ENCODE measurements at places on chromosomes 6 and 20.
A peak's percentile ranks its signal among the peaks of the same experiment; 100 is the strongest.

- DNase-seq: no peak
Observed at GRCh38 chr6:21151530-21151929, 442.0 kb upstream of the SOX4 start.

DNA sequence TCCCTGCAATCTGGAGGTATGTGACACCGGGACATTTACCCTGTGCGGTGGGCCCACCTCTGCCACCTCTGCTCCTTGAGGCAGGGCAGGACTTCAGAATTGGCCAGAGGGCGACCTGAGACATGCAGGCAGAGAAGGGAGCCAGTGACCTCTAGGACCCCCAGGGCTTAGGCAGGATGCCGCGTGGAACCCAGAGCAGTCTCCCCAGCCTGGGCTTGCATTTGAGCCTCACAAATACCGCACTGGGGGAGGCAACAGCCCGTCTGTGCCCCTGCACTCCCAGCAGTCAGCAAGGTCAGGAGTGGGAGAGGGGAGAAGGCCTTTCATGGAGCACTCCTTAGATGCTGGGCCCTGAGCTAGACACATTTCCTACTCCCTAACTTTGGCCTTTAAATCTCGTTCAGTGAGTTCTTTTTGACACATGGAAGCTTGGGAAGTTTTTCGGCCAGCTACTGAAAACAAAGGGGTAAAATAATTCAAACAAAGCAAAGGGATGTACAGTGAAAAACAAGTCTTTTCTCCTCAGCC, 41.7 kb downstream of the C20orf203 start:
- no peak for DNase-seq

DNA sequence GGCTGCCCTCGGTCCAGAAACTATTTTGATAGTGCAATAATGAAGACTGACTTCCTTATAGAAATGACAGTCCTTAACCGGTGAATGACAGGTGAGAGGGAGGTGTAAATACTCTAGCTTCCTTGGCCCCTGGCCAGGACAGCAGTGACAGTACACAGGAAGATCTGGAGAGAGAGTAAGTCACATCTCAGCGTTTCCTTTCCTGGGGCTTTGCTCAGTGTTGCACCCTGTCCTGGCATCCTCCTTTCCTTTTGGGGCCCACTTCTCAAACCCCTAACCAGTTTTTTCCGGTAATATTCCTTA, 336.9 kb downstream of the CD83 start:
- DNase-seq: no peak

- no peak for DNase-seq
Observed at GRCh38 chr20:61531553-61532345, 279.7 kb downstream of the CDH4 start.

- DNase-seq: peak; percentile 35
Observed at GRCh38 chr20:59850018-59850641, 83.3 kb downstream of the SYCP2 start.

GRCh38 chr20:39298571-39299506, 336.7 kb downstream of the DHX35 start:
- DNase-seq: no peak

GRCh38 chr6:33375143-33375671, 16.4 kb upstream of the KIFC1 start:
- DNase-seq: no peak

DNA sequence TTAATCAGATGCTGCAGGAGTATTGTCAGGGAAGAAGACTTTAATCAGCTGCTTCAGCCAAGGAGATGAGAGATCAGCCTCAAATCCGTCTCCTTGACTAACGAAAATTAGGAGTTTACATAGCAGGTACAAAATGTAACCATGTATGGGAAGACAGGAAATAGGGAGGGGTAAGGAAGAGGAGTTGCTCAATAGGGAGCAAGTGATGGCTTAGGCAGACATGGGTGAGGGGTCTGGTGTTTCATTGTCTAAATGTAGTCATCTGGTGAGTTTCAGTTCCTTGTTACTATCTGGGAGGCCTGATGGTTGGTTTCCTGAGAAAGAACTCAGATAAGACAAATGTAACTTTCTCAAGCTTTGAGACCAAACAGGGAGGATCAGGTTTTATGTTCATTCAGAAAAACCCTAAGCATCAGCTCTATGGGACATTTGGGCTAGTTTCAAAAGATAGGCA, 217.3 kb upstream of the SULF2 start:
- no peak for DNase-seq

DNA sequence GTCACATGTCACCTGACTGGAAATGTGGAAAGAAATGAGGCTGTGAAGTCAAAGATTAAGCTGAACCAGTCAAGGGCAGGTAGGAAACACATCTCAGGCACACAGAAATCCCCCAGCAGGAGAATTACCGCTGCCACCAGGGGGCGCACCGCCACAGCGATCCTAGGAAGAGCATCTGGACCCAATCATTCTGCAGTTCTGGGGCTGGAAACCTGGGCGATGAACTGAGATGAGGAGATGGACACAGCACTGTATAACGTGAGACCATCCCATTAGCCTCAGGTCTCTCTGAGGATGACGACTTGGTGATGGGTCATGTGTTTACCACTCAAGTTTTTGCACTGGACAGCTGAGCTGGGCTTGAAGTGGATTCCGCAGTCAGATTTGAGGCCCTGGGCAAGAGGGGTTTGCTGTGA, 6.5 kb upstream of the SLC24A3 start:
- peak; percentile 17 for DNase-seq

DNA sequence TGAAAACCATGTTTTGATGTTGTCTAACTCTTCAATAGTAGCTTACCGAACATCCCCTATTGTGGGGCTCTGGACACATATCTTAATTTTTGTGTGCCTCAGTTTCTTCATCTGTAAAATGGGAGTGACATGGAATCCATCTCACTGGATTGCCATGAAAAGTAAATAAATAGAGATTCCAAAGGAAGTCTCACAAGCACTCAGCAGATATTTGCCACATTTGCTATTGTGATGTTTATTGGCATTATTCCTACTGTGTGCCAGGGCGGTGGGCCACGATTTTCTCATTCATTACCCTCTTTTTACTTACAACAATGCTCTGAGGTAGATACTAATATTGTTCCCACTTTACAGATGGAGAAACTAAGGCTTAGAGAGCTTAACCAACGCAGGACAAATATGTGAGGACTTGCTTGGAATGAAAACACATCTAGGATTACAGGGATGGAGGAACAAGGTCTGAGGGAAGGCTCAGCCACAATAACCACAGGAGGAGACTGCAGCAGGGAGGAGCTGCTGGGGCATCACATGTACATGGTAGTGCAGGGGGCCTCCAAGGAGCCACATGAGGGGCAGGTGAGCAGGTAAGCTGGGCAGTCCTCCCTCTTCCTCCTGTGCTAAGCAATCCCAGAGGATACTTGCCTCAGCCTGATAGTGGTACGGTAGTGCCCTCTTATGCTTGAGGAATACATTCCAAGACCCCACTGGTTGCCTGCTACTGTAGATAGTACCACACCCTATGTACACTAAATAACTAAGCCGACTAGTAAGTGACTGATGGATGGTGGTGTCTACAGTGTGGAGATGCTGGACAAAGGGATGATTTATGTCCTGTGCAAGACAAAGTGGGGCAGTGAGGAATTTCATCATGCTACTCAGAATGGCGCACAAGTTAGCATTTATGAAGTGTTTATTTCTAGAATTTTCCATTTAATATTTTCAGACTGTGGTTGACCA, 176.9 kb downstream of the FOXA2 start:
- no peak for DNase-seq

DNA sequence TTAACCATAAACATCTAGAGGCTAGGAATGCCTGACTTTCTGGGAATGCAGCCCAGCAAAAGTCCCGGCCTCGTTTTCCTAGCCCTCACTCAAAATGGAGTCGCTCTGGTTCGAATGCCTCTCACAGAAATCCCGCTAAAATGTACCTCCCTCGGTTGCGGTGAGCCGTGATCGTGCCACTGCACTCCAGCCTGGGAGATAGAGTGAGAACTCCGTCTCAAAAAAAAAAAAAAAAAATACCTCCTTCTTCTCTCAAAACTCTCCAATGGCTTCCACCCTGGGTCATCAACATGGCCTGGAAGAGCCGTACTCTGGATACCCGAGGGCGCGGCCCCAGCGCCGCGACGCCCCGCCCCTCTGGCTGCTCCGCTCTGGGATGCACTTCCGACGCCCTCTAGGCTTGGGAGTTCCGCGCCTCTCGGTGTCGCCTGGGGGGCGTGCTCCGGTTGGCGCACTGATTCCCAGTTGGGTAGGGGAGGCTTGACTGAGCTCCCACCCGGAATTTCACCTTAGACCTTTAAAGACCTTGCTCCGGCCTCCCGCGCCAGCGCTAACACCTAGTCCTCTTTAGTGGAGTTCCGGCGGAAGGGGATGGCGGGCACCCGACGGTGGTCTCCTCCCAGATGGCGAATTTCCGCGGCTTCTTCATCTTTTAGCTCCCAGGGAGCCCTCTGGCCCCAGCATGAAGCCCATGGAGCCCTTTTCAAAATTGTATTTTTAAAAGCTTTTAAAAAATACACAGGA, 12.3 kb downstream of the HMGN4 start:
- DNase-seq: no peak

DNA sequence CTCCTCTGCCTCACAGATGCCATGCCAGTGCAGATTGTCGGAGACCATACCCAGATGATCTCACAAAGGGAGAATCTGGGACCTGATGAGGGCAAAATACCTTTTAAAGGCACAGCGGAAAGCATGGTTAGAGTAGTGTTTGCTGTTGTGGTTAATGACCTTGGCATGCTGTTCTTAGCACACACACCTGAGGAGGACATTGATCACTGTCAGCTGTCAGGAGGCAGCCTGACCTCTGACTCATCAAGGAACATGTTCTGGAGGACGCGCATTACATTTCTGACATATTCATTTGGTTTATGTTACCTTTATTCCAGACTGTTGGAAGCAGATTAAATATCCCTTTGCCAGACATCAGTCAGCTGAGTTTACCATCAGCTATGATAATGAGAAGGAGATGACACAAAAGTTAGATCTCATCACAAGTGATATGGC, 57.1 kb downstream of the GOPC start:
- DNase-seq: peak; percentile 50

DNA sequence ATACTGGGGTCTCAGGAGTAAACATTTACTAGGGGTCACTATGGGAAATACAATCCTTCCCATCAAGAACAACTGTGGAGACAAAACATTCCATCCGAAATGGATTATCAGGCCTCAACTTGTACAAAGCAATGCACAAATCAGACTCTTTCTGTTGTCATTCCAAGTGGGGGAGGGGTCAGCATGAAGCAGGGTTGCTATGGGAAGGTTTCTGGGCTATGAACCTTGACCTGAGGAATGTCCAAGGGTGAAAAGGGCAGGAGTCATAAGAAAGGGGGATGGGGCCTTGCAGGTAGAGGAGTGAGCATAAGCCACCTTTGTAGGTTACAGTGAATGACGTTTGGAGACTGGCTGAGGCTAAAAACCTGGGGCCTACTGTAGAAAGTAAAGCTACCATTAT, 3.1 kb downstream of the METTL24 start:
- no peak for DNase-seq

GRCh38 chr6:25579391-25579883, 72.6 kb upstream of the SCGN start:
- DNase-seq: no peak

DNA sequence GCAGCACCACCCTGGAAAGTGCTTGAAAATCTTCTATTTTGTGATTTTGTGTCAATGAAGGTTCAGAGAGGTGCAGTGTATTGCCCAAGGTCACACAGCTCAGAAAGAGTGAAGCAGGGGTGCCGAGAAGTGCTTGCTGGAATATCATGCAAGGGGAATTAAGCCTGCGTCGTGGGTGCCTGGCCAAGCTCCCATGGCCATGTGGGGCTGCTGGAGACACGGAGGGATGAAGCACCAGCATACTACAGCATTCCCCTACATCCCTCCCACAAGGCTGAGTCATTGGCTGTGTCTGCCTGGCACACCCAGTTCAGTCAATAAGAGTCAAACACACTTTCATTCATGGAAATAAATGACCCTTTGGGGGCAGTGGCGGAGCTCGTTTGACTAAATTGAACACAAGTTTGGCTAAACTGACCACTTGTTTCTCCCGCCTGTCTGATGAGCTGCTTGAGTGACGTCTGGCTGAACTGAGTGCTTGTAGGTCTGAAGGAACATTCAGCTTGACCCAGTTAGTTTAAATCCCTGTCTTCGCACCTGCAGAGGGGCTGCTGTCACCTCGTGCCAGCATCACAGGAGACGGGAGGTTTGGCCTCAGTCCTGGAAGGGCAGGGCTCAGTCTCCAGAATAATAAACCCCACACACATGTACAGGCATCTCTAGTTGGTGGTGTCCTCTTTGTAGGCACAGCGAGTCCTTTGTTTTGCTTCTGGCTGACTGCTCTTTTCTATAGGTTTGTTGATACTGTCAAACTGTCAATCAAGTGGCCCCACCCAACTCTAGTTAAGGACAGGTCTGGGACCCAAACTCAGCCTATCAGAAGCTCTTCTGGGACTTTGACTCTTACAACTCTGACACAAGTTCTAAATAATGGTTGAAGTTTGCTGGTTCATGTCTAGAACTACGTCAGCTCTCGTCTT, 8.4 kb upstream of the TGM2 start:
- peak; percentile 96 for DNase-seq

GRCh38 chr6:13004601-13005000, 288.0 kb downstream of the PHACTR1 start:
- no peak for DNase-seq

- no peak for DNase-seq
Observed at GRCh38 chr6:31572041-31572911, at the start of gene LTA. Gene LTA, plus strand, starts transcription at chr6:31572289. Its CDS starts 454 bp downstream, at chr6:31572743.

DNA sequence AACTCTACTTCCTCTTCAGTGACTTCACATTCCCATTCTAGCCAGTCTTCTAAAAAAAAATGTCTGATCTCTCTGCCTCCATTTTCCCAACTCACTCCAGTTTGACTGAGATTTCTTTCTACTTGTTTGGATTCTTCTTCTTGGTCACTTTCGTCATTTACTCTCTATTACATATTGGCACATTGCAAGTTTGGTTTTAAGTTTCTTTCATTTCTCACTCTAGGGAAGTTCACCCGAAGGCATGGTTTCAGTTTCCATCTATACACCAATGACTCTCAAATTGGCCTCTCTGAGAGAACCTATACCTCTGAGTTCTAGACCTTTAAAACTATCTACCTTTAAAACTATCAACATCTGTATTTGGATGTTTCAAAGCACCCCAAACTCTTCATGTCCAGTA, 51.3 kb downstream of the CD109 start:
- DNase-seq: no peak

DNA sequence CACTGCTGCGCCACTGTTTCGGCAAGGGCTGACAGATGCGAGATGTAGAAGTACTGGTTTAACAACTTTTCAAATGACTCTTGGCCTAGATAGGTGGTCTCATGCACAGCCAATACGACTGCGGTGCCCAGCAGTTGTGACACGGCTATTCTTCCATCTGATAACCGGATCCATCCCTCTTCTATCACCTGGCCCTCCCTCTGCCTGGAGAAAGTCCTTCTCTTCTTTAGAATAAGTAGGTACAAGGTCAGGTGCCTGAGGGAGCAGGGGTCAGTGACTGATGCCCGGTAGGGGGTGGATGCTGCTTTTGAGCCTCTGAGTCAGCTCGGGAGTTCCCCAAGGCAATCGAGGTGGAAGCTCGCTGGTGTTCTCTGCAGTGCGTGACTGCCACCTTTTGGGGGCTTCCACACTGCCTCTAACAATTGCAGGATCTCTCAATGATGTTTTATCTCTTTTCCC, 166.8 kb upstream of the GRIK2 start:
- DNase-seq: no peak
